ENCODE measurements at places on chromosomes 11 and 22.

DNA sequence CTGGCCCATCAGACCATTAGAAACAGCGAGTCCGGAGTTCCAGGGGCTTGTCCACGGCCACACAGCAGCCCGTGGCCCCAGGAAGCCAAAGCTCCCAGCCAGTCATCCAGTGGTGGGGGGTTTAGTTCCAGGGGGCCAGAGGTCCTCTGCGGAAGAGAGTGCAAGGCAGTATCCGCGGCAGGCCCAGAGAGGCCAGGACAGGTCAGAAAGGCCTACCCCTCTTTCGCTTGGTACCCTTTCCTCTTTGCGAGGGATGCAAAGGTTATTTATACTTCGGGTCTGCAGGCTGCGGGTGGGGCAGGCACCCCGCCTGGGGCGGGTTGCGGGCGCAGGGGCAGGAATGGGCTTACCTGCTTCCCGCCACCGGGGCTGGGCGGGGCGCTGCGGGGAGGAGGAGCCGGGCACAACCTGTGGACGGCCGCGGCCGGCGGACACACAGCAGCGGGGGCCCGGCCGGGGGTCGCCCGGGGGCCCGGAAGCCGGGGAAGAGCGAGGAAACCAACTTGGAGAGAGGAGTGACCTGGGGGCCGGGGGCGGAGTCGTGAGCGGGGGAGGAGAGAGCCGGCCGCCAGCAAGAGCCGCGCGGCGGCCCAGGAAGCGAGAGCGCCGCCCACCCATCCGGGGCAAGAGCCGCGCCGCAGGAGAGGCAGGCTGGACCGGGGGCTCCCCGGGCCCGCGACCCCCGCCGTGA lies at the start of gene SH3BP1:
TSS of gene SH3BP1 (plus strand) at position 600 of the 691 bp plus-strand sequence. CDS start 119 bp downstream, outside the sequence.
- DNase-seq: peak; percentile 64

DNA sequence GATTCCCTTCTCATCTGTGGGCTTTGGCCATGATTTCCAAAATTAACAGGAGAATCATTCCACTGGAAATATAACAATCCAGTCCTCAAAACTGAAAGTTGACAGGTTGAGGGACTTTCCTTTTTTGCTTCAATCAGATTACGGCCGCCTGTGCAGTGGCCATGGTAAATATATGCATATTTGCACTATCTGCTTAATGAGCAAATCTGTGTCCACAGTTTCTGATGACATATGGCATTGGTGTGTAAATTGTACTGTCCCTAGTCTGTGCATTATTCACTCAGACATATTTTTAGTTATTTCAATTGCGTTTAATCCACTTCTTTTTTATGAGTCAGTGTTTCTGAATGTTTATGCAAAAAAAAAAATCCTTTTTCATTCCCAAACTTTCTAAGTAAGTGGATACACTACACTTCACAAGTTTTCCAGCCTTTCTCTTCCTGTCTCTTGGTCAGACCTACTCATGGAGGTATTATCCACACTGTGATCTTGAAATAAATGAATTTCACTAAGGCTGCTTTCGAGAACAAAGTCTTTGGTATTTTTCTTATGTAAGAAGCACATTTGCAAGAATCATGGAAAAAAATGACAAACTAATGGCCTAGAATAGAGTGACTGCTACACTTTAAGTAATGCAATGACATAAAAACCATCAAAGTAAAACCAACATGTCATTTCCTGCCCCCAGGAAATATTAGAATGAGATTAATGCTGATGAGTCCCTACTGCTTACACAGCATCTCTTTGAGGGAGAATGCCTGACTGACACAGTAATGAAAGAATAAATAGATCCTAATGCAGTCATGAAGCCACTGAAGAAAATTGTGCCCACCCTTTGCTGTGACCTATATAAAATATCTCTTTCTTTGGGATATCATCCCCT lies 76.4 kb upstream of the MTNR1B start:
- no peak for DNase-seq

- DNase-seq: no peak
Measured at GRCh38 chr11:62535802-62536201, 10.8 kb downstream of the AHNAK start.

- DNase-seq: no peak
Measured at GRCh38 chr11:35836205-35836604, 107.7 kb upstream of the LDLRAD3 start.

DNA sequence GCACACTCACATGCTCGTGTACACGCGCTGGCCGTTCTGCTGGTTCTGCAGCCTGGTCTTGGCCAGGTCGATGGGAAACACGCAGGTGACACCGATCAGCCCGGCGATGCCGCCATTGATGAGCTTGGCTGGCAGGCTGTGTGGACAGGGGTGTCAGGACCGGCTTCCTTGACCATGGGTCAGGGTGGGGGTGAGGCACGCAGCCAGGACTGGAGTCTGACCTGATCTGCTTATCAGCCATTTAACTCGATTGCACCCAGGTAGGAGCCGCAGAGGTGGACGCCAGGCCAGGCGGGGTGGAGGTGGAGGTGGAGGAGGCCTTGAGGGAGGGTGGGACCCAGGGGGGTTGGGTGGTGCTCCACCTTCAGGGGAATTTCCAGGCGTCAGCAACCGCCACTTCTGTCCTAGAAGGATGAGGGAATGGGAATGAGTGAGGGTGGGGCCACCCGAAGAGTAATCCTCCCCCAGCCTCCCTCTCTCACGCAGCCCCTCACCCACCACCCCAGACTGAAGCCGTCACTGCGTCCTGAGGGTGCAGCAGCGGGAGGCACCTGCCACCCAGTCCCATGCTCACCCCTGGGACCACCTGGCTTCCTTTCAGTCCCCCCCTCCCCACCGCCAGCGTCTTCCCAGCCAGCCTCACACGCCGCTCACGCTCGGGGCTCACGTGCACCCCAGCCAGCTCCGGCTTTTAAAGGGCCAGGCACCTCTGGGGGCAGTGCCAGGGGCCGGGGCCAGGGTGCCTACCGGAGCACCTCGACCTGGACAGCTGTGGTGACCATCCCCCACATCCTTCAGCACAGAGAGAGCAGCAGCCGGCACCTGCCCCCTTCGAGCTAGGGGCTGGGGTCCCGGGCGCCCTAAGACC lies 3.1 kb downstream of the SLC25A22 start:
- DNase-seq: no peak
